GM03348 (cell line): ENCODE measurements at places on chromosomes 4 and X.

- DNase-seq: no peak
Measured at GRCh38 chr4:1382776-1383727, 23.2 kb downstream of the NKX1-1 start.

GRCh38 chr4:528296-528695, 29.3 kb downstream of the PIGG start:
- no peak for DNase-seq

DNA sequence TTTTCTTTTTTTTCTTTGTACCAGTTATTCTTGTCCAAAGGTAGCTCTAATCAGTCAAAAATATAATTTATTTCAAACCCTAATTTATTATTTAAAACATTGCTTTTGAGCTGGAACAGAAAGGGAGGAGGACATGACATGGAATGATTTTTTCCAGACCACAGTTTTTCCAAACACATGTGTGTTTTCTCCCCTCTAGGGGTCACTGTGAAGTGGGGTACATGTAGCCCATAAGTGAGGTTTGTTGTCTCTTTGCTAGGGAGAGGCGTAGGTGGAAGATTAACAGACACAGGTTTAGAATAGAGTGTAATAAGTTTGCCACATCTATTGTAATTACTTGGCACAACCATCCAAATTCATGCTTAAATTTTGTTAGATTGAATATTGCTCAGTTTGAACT, 83.0 kb downstream of the TNIP2 start:
- DNase-seq: no peak

- no peak for DNase-seq
Measured at GRCh38 chr4:26213317-26213716, 107.5 kb upstream of the RBPJ start.

DNA sequence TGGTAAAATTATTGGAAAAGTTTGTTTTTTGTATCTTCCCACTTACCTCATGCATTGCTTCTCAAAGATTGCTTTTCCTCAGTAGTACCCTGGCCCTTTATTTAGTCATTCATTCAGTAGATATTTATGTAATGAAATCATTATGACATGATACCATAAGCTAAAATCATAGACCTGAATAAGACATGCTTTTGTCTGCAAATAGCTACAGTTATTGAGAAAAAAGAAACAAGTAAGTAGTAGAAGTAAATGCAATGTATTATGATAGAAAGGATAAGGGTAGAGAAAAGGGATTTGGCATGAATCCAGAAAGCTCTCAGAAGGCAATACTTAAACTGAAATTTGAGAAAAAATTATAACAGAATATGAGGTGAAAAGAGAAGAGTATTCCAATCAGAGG, 352.5 kb downstream of the GPM6A start:
- DNase-seq: no peak

DNA sequence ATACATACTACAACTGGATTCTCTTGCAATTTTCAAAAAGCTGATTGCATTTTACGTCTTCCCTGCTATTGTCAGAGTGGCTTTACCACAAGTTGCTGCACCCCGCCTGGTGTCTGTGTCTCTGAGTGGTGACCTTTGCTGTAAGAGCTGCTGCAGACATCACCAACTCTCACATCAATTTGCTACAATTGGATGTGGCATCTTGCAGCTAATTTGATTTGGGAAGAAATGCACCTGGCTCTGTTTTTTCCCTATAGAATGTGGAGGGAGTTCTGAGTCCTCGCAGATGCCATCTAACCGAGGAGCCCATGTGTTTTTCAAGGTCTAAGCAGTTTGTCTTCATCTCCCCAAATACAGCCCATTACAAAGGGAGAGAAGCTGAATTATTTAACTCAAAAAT, 73.8 kb upstream of the PHOX2B start:
- no peak for DNase-seq

DNA sequence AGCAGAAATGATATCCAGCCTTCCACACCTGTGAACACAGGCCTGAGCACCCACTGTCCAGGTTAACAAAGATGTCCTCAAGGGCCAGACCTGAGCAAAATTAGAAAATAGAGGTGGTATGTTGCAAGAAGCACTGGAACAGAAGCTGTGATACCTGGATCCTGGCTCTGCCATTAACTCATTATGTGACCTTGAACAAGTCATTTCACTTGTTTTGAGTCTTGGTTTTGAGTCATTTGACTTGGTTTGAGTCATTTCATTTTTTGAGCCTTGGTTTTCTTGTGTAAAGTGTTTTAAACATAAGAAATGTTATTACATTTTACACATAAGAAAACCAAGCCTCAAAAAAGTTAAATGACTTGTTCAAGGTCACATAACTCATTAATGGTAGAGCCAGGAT, 2.9 kb upstream of the NWD2 start:
- DNase-seq: no peak

- DNase-seq: no peak
Measured at GRCh38 chr4:157312702-157313101, 92.2 kb downstream of the GRIA2 start.

DNA sequence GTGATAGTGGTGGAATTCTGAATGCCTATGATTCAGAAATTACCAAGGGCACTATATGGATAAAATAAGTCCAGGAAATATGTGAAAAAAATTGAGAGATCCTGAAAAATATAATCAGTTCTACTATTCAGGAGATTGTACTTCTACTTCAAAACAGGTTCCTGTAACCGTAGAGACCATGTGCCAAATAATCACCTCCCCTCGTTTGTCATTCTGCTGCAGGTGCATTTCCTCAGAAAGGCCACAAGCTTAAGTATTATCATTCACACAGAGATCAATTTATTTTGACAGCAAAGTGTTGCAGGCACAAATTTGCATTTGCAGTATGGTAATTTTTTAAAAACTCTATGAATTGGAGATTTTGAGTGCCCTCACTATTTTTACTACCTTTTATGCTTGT, 1000.0 kb downstream of the CCSER1 start:
- DNase-seq: no peak

DNA sequence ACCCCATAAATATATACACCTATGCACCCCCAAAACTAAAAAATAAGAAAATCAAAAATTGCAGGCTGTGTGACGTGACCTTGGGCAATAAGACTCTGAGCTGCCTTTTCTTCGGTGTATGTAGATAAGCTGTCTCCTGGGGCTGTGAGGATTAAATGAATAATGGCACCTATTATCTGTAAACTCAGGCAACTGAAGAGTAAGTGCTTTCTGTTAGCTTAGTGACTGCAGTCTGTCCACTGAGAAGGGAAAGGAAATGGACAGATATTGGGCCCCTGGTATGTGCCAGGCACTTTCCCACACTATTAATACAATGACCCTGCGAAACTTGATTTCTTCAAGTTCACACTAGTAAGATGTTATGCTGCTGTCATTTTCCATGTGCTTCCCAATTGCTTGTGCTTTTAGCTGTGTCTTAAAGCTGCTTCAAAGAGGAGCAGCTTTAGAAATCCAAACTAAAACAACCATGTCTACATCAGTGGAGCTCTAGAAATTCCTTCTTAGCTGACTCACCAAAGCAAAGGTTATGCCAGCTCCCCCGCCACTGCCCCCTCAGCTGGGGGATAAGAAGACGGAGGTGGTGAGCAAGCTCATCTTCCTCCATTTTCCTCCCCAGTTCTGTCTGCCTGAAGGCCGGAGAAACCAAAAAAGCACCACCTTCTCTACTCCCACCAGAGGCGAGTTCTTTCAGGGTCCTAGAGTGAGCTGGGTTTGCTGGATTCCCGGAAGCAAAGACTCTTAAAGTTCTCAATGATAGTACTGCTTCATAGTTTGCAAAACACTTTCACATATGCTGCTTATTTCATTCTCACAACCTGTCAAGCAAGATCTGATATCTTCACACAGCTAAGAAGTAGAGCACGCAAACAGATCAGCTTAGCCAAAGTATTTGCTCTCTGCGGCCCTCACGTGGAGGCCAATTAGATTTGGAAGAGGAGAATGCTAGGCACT, 8.8 kb upstream of the DGAT2L6 start:
- DNase-seq: peak; percentile 65

- no peak for DNase-seq
Measured at GRCh38 chrX:150574559-150575418, 6.4 kb downstream of the MTM1 start.

- DNase-seq: peak; percentile 82
Measured at GRCh38 chr4:159283696-159284095, 180.8 kb downstream of the RAPGEF2 start.

- DNase-seq: peak; percentile 3
Measured at GRCh38 chrX:120358737-120359456, 3.0 kb upstream of the ATP1B4 start.
